ENCODE measurements at places on chromosomes 4 and X.

DNA sequence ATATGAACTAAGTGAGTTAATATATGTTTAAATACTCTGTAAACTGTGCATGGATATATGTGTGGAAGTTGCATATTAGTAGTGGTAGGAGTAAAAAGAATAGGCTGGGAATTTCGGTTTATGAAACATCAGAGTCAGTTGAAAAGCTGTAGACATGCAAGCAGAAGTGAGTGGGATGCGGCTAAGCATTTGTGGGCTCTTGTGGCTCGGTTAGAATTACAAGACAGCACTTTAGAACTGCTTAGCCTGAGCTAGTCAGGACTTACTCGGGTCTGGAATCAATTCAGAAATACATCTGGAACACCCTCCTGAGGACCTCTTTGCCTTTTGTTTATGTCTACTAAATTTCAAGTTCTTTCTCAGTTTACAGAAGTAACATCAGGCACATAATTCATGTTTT lies 93.6 kb downstream of the AFF2 start:
- no peak for DNase-seq

DNA sequence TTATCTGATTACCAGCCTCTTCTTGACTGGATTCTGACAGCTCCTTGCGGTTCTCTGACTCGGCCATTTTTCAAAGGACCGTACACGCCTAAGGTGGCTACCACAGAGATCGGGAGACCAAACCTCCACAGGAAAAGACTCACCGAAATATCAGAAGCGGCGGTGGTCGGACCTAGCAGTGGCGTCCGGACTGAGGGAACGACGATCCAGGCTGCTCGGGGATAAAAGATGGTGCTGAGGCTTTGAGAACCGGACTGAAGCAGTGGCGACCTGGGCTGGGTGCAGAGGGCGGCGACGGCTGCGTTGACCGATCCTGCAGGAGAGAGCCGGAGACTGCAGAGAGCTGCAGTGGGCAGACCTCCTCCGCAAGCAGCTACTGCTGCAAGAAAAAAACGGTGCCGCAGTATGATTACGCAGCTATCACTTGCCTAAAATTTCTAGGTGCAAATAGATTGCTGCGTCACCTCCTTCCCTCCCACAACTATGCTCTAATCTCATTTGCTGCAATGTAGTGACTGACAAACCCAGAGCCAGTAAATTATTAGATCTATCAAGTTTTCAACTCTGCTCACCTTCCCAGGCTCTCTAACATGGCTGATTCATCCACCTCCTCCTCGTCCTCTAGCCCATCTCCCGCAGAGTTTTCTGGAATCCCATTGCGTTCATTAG lies at the start of gene NAP1L2:
Gene NAP1L2 (minus strand): TSS at position 426 of the 669 bp plus-strand sequence. CDS start 359 bp downstream, at position 67.
- peak; percentile 40 for DNase-seq

DNA sequence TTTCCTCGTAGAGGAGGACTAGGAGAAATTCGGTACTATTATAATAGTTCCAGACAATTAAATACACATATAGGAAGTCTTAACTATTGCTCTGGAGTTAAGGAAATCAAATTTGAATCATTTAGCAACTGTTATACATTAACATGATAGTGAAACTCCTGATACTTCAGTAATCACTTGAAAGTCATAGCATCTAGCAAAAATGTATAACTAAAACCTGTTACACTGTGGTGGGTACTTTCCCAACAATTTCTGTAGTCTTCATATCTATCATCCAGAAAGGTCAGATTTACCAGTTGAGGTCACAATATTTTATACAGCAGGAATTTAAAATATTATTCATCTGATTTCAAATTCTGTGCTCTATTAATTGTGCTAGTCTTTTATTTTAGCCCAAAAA lies 669.6 kb upstream of the PCDH10 start:
- no peak for DNase-seq

GRCh38 chrX:22122510-22122909 lies 90.4 kb downstream of the PHEX start:
- DNase-seq = no peak

DNA sequence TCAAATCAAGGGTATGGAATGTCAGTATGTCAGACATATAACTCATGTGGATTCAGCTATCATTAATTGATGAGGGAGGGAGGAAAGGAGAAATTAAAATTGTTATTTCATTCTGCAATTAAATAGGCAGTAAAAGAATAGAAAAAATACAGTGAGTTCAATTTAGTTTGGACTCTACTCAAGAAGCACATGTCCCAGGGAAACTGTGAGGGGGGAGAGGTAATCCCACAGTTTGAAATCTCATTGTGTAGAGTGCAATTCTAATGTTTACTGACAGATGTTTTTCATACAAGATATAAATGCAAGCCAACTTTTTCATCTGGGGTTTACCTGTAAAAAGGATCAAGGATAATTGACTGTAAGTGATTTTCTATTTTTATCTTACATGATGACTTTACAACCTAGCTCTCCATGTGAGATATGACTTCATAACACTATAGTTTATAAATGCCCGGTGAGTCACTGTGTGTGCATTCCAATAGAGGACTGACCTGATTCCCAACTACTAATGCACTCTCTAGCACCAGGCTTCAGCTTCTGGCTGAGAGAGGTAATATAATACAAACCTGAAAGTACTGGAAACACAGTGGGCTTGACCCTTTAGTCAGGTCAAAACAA lies 35.2 kb upstream of the SCD5 start:
- DNase-seq = no peak

DNA sequence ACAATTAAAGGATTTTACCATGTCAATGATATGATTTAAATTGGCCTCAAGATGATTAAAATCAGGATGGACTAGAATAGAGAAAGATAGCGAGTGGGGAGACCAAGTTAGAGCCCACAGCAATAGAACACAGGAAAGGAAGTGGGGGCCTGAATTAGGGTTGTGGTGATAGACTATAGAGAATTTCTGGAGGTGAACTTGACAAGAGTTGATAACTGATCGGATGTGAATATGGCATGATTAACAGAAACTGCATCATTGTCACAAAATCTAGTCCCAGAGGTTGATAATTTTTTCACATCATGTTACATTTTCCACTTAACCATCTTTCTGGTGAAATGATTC lies 26.3 kb upstream of the TRPC3 start:
- DNase-seq = no peak

GRCh38 chr4:112853662-112854256 lies 195.7 kb upstream of the ANK2 start:
- DNase-seq = no peak

DNA sequence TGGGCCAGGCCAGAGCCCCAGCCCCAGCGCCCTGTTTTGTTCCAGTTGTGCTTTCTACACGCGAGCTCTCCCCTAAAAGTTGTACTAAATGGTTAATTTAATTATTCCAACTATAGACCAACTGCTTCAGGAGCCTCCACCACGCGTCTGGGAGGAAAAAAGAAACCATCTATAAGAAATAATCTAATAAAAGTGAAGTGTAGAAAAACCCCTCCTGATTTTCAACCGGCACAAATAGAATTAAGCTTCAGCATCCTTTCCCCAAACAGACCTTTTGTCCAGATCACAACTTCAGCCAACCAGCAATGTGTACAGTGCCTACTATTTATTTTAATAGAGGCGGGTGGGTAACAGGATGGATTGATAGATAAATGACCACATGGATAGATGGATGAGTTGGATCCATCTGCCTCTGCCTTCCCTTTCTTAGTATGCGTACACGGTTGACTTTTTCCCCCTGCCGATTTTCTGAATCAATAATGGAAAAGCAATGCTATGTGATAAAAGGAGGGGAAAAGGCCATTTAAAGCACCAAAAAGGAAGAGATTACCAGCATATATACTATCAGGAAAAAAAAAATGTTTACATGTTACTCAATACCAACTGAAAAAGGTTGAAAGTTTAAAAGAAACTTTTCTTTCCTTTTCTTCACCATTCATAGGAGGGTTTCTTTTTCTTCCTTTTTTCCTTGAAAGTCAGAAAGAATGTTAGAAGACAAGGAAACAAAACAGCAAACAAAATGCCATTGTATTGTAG lies 3.7 kb upstream of the PHOX2B start:
- DNase-seq = no peak

DNA sequence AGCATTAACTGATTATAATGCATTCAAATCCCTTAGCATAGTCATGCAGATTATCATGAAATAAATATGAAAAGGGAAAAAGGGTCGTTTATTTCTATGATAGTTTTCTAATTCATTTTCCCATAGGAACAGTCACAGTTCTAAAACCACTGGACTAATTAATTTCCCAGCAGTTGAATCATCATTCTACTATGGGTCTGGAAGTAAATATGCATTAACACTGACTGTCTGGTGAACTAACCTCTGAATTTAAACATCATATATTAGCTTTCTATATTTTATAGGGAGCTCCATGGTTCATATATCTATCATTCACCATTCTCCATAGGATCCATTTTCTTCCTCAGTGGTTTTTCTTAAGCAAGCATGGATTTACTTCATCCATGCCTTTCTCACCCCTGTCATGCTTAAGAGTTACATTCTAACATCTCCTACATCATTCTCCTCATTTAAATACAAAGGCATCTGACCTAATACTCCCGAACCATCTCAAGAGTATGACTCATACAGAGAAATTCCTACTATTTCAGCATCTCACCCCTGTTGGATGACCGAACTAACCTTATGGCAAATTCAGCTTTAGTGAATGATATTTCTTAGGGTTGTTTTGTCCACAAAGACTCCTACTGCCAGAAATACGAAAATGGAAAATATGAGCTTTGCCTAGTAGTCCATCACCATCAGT lies 198.7 kb upstream of the ADAMTS3 start:
- no peak for DNase-seq

- DNase-seq = no peak
Measured at GRCh38 chr4:26687728-26688127, 103.8 kb downstream of the TBC1D19 start.

GRCh38 chr4:48194971-48195370 lies 60.9 kb upstream of the TXK start:
- no peak for DNase-seq

GRCh38 chr4:87088186-87088585 lies 132.2 kb downstream of the KLHL8 start:
- no peak for DNase-seq

- no peak for DNase-seq
Measured at GRCh38 chrX:97267396-97268181, 383.9 kb downstream of the RPA4 start.

DNA sequence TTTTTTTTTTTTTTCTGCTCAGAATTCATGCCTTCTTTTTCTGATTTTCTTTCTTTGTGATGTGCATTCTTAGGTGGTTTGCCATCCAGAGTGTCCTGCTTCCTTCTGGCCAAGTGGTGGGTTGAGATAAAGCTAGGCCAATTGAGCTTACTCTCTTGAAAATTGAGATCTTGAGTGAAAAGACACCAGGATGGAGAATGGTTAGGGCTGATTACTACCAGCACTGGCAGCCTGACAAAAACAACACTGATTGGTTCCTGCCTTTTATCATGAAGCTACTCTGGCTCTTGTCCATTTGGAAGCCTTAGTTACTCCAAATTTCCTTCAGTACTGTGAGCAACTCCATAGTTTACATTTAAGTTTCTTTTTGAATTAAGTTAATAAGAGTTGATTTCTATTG lies 404.0 kb downstream of the PPARGC1A start:
- DNase-seq = no peak

Measured in nephron progenitor cell (in vitro differentiated cells).